ENCODE measurements at places on chromosomes 3 and 15.
A peak's percentile ranks its signal among the peaks of the same experiment; 100 is the strongest.

GRCh38 chr15:74648051-74648842 is 32.6 kb downstream of the CLK3 start:
- no peak for DNase-seq

DNA sequence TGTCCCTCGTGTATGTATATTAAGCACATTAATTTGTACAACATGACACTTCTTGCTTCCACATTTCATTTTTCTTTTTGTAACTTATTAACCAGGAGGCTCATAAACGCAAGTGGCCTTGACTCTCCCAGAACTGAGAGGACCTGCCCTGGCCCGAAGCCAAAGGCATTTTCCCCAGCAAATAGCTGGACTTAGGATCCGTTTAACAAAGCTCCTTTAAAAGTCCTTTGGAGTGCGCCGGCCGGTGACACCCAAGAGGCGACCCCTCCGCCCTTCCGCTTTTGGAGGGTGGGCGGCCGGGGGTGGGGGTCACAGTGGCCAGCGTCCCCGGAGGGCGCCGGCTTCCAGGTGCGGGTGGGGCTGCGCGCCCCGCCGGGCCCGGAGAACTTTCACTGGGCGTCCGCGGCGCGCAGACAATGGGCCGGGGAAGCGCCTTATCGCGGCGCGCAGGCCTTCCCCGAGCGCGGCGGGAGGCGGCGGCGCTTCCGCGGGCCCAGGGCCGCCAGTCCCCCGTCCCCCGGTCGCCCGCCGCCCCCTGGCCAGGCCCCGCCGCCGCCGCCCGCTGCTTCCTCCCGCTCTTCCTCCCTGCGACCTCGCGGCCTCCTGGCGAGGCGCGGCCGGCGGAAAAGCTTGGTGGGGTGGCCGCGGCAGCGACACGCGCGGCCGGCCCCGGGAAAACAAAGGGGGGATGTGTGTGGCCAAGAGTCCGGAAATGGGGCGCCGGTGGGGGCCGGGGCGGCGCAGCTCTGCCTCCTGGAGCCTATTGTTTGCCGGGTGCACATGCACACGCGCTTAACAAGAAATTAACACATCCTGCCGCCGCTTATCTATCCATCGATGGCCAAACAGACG is 613.4 kb downstream of the MCTP2 start:
- DNase-seq = peak; percentile 27

DNA sequence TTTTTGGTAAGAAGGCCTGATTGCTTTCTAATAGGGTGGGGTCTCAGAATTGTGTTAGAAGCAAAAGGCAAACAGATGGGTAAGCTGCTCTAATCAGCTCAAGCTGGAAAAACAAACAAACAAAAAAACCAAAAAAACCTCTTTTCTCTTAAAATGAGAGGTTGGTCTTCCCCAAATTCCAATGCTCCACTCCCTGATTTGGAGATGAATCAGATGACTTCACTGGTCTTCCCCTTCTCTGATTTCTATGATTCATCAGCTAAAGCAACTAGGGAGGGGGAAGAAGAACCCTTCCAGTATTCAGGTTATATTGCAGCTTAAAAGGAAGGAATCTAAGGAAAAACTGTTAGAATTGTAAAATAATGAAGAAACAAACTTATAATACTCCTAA is 9.6 kb upstream of the ANXA2 start:
- DNase-seq = no peak

DNA sequence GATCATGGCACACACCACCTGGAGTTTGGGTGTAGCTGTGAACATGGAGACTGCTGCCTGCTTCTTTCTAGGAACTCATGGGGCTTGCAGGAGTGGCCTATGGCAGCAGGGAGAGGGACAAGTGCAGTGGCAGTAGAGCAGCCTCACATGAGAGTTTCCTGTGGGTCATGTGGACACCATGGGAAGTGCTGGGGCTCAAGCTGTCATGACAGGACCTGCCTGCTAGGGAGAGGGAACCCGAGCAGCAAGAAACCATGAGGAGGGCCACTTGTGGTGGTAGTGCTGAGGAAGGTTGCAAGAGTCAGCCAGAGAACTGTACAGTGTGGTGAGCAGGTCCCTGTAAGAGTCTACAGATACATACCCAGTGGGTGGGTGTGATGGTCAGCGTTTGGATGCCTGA is 73.8 kb upstream of the MRPS22 start:
- DNase-seq = no peak

DNA sequence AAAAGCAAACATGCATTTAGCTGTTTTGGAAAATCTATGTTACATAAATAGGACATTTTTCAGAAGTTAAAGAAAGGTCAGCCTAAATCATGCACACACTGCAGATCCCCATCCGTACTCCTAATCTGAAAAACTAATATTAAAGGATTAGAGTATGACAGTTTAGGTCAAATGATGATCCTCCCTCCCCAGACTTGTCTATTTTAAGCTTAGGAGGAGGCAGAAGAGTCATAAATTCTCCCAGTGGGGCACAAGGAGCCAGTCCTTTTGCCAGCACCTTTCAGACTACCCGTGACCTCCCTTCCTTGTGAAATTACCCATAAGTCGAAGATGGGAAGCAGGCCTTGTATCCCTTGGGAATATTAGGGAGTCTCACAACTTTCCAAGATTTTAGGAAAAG is 78.0 kb downstream of the TGFBR2 start:
- no peak for DNase-seq

GRCh38 chr15:69451951-69452691 is 497 bp upstream of the RPLP1 start:
- DNase-seq = no peak

GRCh38 chr3:24485511-24485910 is 9.1 kb downstream of the THRB start:
- DNase-seq = no peak

DNA sequence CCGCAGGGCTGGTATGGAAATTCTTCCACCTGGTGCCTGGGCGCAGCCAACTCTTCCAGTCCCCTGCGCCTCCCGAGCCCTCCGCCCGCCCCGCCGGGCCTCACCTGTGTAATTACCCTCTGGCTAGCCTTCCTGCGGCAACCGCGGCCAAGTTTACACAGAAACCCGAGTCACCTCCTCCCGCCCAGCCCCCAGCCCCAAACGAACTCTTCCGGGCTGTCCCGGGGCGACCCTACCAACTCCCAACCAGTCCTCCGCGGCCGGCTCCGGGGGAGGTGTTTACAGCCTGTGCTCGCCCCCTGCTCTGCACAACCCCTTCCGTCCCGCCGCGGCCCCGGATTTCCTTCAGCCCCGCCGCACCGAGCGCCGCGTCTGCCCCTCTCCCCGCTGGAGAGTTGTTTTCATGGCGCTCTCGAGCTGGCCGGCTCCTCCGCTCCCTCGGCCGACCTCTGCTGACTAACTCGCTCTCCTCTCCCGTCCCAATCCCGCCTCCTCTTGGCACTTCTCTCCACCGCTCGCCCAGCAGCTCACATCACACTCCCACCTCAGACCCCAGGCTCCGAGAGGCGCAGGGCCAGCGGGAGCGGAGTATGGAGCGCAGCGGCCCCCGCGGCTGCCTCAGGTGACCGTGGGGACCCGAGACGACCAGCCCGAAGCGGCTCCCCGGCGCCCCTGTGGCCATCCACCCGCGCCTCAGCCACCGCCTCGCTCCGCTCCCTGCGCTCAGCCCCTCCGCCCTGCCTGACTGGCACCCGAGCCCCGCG is 538 bp downstream of the ATOSA start:
- DNase-seq = peak; percentile 53

DNA sequence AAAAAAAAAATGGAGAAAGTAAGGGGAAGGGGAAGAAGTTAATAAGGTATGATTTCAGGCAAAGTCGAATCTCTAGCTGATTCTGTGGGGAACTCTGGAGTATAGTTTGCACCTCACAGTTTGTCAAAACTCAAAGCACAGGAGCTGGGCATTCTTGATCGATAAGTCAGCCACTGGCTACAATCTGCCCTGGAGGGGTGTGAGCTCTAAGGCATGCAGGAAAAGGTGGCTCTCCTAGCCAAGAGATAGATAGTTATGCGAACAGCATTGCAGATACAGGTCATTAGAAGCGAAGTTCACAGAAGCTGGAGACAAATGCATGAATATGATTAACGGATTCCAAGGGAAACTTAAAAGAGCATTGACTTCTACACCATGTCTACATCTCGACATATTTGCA is 952.6 kb downstream of the AGBL1 start:
- DNase-seq = no peak

- DNase-seq = no peak
Observed at GRCh38 chr15:99443056-99443756, 122.6 kb upstream of the MEF2A start.
